ENCODE measurements at places on chromosomes 5 and 9.

DNA sequence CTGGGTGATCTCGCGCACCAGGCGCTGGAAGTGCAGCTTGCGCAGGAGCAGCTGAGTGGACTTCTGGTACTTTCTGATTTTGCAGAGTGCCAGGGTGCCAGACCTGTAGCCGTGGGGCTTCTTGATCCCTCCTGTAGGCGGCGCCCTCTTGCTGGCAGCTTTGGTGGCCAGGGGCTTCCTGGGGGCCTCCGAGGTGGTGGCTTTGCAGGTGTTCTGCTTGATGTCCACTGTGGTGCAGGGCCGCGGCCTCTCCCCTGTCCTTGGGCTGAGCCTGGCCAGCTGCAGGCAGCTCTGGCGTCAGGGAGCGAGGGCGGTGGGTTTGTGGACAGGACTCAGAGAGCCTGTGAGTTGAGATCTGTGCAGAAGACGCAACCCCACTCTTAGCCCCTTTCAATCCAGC, 36.1 kb downstream of the TAF11L14 start:
- DNase-seq, result no peak

DNA sequence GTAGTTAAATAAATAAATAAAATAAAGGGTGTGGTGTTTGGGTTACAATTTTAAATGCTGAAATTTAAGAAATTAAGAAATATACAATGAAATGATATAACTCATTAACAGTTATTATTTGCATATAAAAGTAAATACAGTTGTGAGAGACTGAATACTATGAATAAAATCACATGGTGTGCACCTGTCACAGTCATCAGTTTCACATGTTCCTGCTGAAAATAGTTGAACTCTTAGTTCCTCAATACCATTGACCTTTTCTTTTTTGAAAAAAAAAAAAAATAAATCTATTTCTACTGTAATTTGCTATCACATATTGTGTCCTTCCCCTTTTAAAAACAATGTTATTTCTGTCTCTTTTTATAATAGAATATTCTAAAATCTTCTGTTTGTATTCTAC, 130.9 kb upstream of the CHD1 start:
- DNase-seq, result no peak

DNA sequence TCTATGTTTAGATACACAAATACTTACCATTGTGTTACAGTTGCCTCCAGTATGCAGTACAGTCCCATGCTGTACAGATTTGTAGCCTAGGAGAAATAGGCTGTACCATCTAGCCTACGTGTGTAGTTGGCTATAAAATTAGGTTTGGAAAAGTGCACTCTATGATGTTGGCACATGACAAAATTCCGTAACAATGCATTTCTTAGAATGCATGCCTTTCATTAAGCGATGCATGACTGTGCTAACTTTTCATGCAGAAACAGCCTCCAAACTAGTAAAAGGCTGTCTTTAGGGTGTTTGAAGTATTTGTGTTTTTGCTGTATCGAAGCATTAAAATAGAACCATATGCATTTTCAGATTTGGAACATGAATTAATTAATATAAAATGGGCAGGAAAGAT, 157.9 kb downstream of the RMI1 start:
- no peak for DNase-seq

- no peak for DNase-seq
Observed at GRCh38 chr9:37382161-37382981, 40.1 kb upstream of the GRHPR start.

GRCh38 chr5:6632324-6632887, 438 bp downstream of the NSUN2 start:
- DNase-seq, result no peak

- no peak for DNase-seq
Observed at GRCh38 chr9:100555471-100555870, 22.4 kb upstream of the CAVIN4 start.

GRCh38 chr5:133360693-133361472, 251.5 kb downstream of the FSTL4 start:
- no peak for DNase-seq

DNA sequence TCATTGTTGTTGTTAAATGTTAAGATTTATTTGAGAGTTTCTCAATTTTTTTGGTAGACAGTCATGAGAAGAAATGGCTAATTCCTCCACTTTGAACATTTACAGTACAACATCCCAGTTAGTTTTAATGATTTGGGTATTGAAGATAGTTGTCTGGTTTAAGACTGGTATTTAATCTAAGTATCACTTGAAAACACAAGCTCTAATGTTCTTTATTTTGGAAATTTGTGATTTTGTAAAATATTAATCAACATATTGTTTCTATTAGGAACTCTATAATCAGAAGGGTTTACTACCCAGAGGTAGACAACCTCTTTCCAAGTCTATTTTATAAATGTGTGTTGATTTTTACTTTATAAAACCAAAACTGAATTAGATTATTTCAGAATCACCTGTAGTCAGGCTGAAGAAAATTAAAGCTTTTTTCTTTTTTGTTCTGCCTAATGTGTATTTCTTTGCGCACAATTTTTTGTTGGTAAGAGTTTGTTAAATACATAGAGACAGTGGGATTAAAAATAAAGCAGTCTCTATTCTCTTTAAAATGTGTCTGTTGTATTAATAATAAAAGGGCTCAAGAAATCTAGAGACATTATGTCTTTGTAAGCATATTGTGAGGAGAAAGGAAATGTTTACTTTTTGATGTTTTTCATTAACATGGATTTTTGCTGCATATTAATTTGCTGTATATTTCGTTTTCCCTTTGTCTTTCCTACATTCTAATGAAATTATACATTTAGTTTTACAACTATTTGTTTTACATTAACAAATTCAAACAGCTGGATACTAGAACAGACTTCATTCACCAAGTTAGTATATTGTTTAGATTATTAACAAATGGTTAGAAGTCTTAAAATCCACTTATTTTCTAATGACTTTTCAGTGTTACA, 3.9 kb upstream of the PURA start:
- DNase-seq, result no peak

DNA sequence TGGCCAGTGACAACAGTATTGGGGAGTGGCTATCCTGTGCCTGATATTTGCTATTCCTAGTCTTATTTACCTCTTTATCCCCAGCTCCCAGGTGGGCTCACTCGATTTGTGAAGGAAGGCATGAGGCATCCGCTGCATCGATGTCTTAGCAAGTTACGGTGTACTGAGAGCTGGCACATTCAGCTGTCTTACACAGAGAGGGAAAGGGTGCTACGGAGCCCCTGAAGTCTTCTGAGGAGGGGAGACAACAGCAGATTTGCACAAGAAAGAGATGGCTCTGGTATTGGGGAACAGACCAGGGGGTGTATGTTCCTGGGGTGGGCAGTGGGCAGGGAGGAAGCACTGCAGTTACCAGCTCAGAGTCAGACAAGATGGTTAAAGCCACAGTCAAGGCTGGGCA, 172.6 kb downstream of the FGF18 start:
- no peak for DNase-seq

DNA sequence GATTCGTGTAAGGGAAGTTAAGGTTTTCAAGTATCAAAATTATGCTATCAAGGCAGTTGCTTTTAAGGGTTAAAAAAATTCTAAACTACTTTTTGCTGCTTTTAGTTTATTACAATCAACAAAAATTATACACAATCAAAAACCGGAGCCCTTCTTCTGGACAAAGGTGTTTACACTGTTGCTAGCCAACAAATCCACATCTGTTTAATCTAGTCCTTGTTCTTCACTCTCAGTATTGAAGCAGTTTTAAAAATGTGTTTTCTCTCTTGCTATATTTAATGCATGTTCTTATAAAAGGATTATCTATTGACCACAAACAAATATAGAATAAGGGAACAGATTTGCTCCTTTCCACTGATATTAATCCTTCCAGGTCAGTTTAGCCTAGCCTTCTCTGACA, 2.5 kb downstream of the FEM1C start:
- no peak for DNase-seq

DNA sequence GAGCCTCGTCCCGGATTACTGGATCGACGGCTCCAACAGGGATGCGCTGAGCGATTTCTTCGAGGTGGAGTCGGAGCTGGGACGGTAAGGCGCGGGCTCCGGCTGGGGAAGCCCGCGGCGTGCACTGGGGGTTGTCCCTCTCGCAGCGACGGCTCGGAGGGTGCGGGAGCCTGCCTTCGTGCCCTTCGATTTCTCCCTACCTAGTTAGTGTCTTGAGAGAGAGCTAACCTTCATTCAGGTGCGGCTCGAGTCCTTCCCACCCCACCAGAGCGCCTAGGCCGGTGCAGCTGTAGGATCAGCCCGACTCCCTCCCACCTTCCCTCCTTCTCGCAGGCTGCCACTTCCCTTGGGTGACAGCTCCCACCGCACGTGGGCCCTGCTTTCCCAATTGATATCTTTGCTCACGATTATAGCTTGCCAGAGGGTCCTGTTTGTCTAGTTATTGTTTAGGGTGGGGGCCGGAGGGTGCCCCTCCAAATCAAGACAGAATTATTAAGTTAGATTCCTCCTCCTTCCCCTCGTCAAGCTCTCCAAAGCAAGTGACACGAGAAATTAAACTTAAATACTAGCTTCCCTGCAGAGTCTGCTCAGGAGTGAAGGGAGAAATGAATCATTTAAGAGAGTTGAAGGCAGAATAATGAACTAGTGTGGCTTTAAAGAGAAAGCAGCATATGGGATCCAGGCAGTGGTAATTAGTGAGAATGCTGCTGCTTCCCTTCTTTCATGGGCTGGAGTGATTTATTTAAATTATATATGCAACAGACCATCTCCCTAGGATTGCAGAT, 569 bp downstream of the CAMK4 start:
- no peak for DNase-seq

DNA sequence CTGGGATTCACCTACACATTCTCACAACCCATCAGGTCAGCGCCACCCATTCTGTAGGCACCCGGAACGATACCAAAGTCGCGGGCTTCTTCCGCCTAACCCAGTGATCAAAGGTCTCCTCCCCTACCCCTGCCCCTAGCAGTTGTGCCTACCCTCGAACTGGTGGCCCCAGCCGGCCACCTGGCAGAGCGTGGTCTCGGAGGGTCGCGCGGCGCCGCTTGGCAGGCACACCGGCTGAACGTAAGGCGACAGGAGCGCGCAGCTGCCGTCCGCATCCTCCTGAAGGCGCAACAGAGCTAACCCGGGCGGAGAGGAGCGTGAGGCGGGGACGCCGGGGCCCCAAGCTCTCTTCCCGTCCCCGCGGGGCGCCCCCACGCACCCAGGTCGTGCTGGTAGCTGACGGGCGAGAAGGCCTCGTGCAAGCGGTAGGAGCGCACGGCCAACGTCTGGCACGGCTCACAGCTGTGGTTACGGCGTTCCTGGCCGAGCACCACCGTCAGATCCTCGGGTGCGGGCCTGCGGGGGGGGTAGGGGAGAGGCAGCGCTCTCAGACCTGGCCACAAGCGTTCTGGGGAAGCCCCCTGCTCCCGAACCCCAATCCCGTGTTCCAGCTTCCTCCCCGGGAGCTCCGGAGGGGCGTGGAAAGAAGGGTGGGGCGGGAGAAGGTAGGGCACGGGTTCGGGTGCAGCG, 2.8 kb upstream of the PFN3 start:
- no peak for DNase-seq

Measured in activated CD8-positive, alpha-beta memory T cell treated with anti-CD3 and anti-CD28 coated beads for 48 hours (primary cell).